Activated T-helper 1 cell treated with anti-CD3 and anti-CD28 coated beads, Interleukin-2, amount 50 U/mL, for 16 hours (primary cell): ENCODE measurements at places on chromosomes 2 and 18.

DNA sequence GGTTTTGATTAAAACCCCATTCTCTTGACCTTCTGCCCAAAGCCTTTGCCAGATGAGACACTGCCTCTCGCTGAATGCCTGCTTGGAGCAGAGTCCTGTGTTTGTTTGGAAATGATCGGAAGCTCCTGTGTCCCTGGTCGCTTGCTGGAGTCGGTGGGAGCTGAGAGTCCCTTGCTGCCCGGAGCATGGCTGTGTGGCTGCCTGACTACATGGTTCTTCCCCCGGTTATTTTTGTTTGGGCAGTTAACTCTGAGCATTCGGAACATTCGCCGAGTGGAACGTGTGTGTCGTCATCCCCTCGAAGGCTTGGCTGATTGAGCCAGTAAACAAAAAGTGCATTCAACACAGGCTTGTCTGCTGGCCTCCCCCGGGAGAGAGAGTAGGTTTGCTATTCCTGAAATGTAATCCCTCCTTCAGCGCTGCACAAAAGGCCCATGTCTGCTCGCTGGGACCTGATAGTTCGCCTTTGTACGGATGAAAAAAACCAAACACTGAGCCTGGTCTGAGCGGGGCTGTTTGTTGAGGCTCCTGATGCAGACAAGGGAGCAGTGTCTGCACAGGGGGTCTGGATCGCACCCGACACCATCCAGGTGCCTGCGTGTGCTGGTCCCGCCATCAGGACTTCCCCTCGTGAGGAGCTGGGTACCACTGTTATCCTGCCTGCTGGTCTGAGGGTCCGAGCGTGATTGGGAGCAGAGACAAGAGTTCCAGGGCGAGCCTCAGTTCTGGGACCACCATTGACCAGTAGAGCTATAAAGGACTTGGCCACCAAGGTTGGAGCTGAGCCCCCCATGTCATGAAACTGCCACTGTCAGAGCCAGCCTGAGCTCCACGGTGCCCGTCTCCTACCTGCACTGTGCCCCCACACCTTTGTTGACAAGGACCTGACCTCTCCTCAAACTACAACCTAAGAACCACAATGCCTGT, 83.8 kb downstream of the AGAP1 start:
- no peak for DNase-seq

- DNase-seq: no peak
These were observed 24.1 kb downstream of the ST8SIA5 start for GRCh38 chr18:46732801-46733200.

DNA sequence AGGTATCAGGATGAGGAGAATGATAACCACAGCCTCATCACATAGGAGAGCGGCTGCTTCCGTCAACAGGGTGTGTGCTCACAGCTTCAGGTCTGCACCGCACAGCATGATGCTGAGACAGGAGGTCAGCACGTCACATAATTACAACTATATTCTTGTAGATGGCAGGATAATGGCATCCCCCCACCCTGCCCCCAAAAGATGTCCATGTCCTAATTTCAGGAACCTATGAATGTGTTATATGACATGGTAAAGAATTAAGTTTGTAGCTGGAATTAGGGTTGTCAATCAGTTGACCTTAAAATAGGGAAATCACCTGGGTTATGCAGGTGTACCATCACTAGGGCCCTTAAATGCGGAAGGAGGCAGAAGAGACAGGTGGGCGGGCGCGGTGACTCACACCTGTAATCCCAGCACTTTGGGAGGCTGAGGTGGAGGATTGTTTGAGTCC, 73.9 kb downstream of the ARL4C start:
- DNase-seq: no peak

GRCh38 chr18:3891245-3891644, 441.3 kb downstream of the TGIF1 start:
- DNase-seq: no peak

- DNase-seq: peak; percentile 21
These were observed 500 bp downstream of the CCNYL1 start for GRCh38 chr2:207711750-207712530.
